ENCODE measurements at places on chromosomes 1 and 21. TPM values are rescaled to one million over a fixed set of nuclear protein-coding genes. Genes with fewer than 3 reads are reported as not detected.

GRCh38 chr1:28756846-28757245 lies 20.1 kb downstream of the YTHDF2 start:
- no peak for DNase-seq

- peak; percentile 86 for DNase-seq
These were observed 749 bp downstream of the IBA57 start for GRCh38 chr1:228166170-228166936.

Gene CYP4A11
- not detected for total RNA-seq

Gene ERRFI1
- total RNA-seq: 8.2 TPM

Gene NMNAT1
- total RNA-seq: 18.5 TPM

DNA sequence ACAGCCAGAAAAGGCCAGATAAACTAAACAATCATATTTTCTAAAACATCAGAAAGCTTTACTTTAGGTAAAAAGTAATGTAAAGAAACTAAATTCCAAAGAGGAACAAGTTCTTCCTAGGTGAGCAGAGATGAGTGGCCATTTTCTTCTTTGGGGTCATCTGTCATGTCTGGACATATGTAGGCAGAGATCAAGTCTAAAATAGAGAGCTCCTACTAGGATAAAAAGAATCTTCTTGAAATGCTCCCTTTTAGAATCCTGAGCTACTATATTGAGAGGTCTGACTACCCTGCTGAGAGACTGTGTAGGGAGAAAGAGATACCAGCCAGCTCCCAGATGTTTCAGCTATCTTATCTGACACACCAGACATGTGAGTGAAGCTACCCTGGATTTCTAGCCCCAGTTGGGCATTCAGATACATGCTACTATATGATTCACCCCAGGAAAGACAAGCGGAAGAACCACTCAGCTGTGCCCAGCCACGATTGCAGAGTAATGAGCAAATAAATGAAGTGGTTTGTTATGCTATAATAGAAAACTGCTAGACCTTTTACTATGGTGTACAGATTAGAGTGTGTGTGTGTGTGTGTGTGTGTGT lies 80.1 kb downstream of the TTLL7 start:
- no peak for DNase-seq

DNA sequence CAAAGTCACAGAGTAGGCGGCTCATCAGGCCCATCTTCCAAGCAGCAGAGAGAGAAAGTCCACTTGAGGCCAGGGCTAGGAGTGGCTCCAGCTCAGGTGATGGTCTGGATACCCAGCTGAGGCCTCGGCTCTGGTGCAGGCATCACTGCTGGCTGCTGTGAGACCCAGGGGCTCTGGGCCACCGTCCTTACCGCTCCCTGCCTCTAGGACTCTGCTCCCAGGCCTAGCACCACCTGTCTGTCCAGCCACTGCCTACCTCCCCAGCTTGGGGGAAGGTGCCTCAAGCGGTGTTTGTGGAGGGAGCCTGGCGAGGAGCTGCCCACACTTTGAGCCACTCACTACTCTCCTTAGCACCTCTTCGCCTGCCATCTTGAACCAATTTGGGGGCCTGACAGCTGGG lies 57.9 kb downstream of the DMRTB1 start:
- DNase-seq: no peak

DNA sequence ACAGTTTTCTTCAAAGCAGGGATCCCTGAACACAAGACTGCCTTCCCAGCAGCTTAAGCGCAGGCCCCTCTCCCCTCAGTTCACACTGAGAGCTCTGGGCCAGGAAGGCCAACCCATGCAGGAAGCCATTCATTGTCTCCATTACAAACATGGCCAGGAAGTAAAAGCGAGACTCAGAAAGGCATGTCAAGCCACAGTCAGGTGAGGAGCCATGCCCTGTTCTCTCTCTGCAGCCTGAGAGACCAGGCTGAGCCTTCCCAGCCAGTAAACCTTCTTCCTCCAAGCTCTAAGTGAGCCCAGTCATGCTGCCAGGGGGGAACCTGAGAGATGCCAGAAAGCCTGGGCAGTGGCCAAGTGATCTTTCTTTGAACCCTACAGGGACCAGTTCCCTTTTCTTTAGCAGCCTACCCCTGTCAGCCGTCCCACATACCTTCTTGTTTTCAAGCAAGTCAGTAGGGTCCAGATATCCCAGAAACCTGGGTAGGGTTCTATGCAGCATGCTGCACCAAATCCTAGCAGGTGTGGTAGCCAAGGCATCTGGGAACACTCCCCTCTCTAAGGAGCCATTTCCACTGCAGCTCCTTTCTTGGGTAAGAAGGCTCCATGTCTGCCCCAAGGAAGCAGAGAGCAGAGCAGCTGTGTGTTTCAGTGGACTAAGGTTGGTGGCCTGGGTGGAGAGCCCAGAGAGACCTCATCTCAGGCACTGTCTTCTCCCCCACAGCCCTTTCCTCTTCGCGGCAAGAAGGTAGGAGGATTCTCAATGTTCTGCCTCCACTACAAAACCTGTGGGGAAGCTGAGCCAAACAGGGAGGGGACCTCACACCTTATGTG lies 977 bp downstream of the TRAF3IP3 start:
- peak; percentile 81 for DNase-seq

DNA sequence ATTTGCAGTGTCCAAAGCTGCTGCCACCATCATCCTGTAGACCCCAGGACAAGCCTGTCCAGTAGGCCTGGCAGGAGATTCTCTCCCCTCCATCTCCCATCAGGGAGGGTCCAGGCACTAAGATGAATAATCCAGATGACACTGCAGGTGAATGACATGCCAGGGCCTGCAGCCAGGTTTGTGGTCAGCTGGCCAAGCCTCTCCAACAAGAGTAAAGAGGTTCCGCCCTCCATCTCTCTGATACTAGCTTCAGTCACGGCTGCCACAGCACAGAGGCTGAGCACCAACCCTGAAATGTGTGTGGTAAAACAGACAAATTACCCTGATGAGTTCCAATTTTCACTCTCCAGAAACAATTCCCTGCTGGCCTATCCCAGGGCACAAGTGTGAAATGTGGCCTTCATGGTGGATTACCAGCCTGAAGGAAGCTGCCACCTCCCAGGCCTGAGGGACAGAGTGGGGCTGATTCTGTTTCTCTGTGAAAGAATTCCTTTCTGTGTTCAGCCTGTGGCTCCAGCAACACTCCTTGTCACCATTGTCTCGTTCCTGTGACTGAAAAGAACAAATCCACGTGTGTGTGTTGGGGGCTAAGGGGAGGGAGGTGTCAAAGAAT lies 19.9 kb upstream of the LHX4 start:
- DNase-seq: no peak

Gene CFHR1
- total RNA-seq: not detected

Gene AP4B1
- 12.6 TPM for total RNA-seq

DNA sequence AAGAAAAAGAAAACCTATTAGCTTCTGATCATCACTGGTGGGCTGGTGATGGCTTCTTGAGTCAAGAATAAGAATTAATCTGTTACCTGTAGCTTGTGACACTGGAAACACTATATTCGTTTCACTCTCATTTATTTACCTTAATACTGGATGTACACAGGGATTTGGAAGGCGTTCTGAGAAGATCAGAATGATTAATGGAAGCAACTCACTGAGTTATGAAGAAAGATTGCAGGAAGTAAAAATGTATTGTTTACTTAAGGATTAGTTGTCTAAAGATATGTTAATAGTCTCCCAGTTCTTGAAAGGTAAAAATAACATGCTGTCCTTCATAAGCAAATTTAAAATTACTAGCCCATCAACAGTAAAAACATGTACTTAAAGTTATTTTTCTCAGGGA lies 644.9 kb upstream of the NCAM2 start:
- DNase-seq: no peak

- peak; percentile 38 for DNase-seq
These were observed 404.3 kb downstream of the MATN1 start for GRCh38 chr1:30318864-30319718.

- DNase-seq: no peak
These were observed 52.2 kb upstream of the ROR1 start for GRCh38 chr1:63721531-63722189.

DNA sequence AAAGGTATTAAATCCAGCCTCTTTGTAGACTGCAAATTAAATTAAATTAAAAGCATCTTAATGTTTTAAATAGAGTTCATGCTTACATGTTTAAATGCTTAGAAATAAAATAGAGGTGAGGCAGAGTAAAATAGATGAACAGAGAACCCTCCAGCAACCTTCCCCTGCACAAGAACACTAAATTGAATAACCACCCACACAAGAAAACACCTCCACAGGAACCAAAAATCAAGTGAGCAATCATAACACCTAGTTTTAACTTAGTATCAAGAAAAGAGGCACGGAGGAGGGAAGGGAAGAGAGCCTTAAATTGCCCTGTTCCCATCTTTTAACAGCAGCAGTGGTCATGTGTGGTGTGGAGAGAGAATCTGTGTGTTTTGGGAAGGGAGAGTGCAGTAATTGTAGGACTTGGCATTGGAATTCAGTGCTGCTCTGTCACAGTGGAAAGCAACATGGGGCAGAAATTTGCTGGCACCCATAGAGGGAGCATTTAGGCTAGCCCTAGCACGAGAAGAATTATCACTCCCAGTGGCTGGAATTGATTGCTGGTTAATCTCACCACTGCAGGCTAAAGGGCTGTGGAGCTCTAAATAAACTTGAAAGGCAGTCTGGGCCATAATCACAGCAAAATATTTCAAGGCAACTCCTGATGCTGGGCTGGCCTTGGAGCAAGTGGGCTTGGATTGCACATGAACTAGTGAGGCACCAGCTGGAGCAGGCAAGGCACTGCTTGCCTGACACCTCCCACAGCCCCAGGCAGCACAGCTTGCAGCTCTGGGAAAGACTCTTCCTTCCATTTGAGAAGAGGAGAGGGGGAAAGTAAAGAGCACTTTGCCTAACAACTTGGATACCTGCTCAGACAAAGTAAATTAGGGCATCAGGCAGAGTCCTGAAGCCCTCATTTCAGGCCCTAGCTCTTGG lies 1478.8 kb downstream of the NCAM2 start:
- DNase-seq: no peak

DNA sequence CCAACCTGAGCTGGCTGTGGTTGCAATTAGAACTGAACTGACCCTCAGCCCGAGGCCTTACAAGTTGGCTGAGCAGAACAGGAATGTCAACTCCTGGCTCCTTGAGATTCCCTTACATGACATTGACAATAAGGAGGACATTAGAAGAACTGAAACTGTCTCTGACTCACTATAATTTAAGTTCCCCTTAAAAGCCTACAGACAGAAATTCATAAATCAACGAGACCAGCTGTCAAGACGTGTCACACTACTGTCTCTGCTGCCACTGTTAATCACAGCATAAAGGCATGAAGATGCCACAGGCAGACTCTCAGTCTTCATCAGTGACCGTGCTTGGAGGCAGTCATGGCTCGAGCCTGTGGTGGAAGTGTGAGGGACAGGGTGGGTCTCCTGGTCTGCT lies 168.8 kb downstream of the GABPA start:
- no peak for DNase-seq
